ENCODE measurements at places on chromosomes 16 and 17. TPM values are rescaled to one million over a fixed set of nuclear protein-coding genes. Genes with fewer than 3 reads are reported as not detected.

- no peaks in the 10 kb centered on the region for H3K4me1 ChIP-seq
- H3K36me3 ChIP-seq, result no peaks in the 10 kb centered on the region
- no peaks in the 10 kb centered on the region for H3K27me3 ChIP-seq
Measured at GRCh38 chr16:50378417-50378816, 9.6 kb upstream of the BRD7 start.

DNA sequence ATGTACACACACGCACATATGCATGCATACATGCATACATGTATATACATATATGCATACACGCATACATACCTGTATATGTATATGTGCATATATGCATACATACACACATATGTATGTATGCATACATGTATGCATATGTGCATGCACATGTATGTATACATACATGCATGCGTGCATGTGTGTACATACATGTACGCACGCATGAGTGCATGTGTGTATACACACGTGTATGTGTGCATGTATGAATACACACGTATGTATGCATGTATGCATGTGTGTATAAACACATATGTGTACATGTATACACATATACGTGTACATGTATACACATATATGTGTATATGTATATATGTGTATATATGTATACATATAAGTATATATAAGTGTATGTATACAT lies 28.5 kb upstream of the DLX3 start:
- DNase-seq, result no peak
- H3K36me3 ChIP-seq, result no peaks in the 10 kb centered on the region
- no peaks in the 10 kb centered on the region for H3K4me1 ChIP-seq
- no peak overlapping the region for H3K4me3 ChIP-seq
- H3K27ac ChIP-seq, result no peak overlapping the region

- peak within 1 kb of the TSS; percentile 25 for H3K4me3 ChIP-seq
- H3K36me3 ChIP-seq, result no peaks in the 10 kb centered on the region
- H3K27ac ChIP-seq, result no peak within 1 kb of the TSS
- no peak for DNase-seq
- no peaks in the 10 kb centered on the region for H3K27me3 ChIP-seq
Measured at GRCh38 chr16:12901597-12902461, at the start of gene SHISA9. TSS of gene SHISA9 (plus strand) at chr16:12901598.

DNA sequence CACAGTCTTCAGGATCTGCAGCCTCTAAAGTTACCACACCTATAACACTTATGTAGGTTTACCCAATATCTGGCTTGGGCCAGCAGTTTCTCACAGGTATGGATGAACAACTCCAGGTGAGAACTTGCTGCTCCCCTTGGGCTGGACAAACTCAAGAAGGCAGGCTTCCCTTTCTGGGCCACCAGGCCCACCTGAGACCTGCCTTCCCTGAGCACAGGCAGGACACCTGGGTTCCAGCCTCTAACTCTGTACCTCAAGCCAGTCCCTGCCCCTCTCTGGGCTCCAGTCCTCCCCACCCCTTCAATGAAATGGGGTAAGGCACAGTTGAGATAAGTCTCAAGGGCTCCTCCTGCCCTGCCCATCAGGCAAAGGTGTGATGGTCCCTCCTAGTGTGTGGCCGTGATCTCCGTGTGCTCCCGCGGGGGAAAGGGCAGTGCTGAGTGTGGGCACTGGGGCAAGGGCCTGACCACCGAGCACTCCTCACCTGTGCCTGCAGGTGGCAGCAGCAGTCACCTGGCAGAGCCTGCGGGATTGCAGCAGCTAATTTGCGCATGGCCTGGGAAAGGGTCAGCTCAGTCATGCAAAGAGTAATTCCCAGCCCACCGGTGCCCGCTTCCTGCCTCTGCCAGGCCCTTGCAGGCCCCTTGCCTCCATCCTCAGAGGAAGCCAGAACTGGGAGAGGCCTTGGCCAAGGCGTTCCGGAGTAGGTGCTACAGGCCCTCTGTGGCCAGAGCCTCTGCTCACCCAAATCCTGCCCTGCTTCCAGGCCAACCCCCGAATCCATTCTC lies 28.2 kb upstream of the ADGRG1 start:
- no peaks in the 10 kb centered on the region for H3K36me3 ChIP-seq
- H3K27me3 ChIP-seq, result no peaks in the 10 kb centered on the region
- H3K4me1 ChIP-seq, result no peaks in the 10 kb centered on the region
- H3K27ac ChIP-seq, result no peak overlapping the region
- no peak overlapping the region for H3K4me3 ChIP-seq

The UBB gene
- total RNA-seq, result 809 TPM

- no peaks in the 10 kb centered on the region for H3K36me3 ChIP-seq
- no peaks in the 10 kb centered on the region for H3K4me1 ChIP-seq
- no peak overlapping the region for H3K27ac ChIP-seq
- no peaks in the 10 kb centered on the region for H3K27me3 ChIP-seq
Measured at GRCh38 chr16:79843631-79844043, 243.1 kb upstream of the MAF start.

DNA sequence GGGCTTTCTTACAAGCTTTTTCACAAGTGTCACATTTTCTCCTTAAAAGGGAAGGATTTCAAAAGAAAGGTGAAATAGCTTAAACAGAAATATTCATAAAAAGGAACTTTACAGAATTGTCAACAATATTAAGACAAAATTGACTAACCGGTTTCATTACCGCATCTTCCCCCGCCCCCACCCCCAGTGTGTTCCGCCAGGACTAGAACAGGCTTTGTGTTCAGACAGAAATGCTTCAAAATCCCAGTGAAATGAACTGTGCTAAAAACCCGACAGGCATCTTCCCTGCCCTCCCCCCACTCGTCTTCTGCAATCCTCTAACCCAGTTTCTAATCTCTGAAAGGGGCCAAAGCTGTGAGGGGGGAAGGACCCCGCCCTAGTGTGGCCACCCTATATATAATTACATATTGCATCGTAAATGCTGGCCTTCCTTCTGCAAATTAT lies 990 bp upstream of the ROGDI start:
- no peaks in the 10 kb centered on the region for H3K36me3 ChIP-seq
- DNase-seq, result no peak
- no peaks in the 10 kb centered on the region for H3K27me3 ChIP-seq
- H3K27ac ChIP-seq, result no peak overlapping the region
- no peaks in the 10 kb centered on the region for H3K4me1 ChIP-seq
- no peak overlapping the region for H3K4me3 ChIP-seq

- H3K4me3 ChIP-seq, result no peak overlapping the region
- H3K27me3 ChIP-seq, result no peaks in the 10 kb centered on the region
- no peak overlapping the region for H3K27ac ChIP-seq
- no peak for DNase-seq
- H3K4me1 ChIP-seq, result no peaks in the 10 kb centered on the region
Measured at GRCh38 chr17:61611323-61611722, 20.3 kb upstream of the NACA2 start.

DNA sequence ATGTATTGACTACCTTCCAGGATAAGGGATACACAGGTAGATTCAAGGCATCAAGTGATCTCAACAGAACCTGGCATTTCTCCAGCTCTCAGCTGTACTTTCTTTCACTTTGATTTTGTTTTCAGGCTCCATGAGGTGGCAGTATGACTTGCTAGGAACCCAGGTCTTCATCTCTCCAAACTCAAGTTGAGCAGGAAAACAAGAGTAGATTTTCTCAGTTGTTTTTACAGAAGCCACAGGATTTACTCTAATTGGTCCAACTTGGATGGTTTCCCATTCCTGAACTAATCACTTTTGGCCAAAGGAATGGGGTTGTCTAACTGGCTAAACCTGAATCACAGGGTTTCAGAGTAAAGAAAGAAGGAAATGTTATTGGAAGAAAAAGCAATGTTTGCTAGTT lies 146.6 kb downstream of the TRIM37 start:
- no peaks in the 10 kb centered on the region for H3K27me3 ChIP-seq
- no peak overlapping the region for H3K4me3 ChIP-seq
- H3K27ac ChIP-seq, result no peak overlapping the region
- H3K36me3 ChIP-seq, result no peaks in the 10 kb centered on the region
- no peak for DNase-seq
- H3K4me1 ChIP-seq, result no peaks in the 10 kb centered on the region

- no peaks in the 10 kb centered on the region for H3K27me3 ChIP-seq
- H3K4me1 ChIP-seq, result no peaks in the 10 kb centered on the region
- no peak for DNase-seq
- H3K36me3 ChIP-seq, result no peaks in the 10 kb centered on the region
- H3K4me3 ChIP-seq, result no peak overlapping the region
Measured at GRCh38 chr16:86775511-86775921, 197.2 kb downstream of the FOXL1 start.

The KRT13 gene
- total RNA-seq, result not detected

- no peak for DNase-seq
- H3K27ac ChIP-seq, result no peak overlapping the region
Measured at GRCh38 chr17:66262767-66263166, 33.6 kb upstream of the APOH start.

The LITAFD gene
- not detected for total RNA-seq

The TPSD1 gene
- not detected for total RNA-seq

- no peaks in the 10 kb centered on the region for H3K36me3 ChIP-seq
- H3K27ac ChIP-seq, result no peak overlapping the region
- DNase-seq, result no peak
- H3K27me3 ChIP-seq, result no peaks in the 10 kb centered on the region
- H3K4me3 ChIP-seq, result no peak overlapping the region
Measured at GRCh38 chr17:61756561-61756960, 106.8 kb downstream of the BRIP1 start.

DNA sequence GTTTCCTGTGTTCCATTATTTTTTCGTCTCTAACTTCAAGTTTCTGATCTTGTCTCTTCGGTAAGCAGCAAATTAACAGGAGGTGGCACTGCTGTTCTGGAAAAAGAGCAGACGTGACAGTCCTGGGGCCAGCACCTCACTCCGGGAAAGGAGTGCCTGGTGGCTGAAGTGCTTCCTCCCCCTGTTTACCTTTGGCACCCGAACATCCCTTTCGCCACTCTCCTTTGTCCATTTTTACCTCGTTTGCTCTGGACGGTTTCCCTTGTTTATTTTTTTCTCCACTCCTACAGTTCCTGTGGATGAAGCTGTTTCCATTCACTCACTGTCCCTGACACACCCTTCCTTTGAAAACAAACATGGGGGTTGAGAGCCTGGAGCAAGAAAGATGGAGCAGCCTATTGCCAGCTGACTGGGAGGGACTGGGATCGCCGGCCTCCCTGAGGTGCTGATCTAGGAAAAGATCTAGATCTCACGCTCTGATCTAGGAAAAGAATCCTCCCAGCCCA lies 12.6 kb downstream of the SAP30BP start:
- no peaks in the 10 kb centered on the region for H3K27me3 ChIP-seq
- H3K27ac ChIP-seq, result no peak overlapping the region
- DNase-seq, result no peak

Measured in aorta (tissue), 5 donors.